GM12878 (cell line): ENCODE measurements at places on chromosomes 7 and 10. TPM values are rescaled to one million over a fixed set of nuclear protein-coding genes. Genes with fewer than 3 reads are reported as not detected.

GRCh38 chr7:115975766-115976165 is 54.8 kb downstream of the TFEC start:
- no peak for DNase-seq

GRCh38 chr7:29102558-29103151 is 43.7 kb downstream of the CPVL start:
- no peak for DNase-seq

DNA sequence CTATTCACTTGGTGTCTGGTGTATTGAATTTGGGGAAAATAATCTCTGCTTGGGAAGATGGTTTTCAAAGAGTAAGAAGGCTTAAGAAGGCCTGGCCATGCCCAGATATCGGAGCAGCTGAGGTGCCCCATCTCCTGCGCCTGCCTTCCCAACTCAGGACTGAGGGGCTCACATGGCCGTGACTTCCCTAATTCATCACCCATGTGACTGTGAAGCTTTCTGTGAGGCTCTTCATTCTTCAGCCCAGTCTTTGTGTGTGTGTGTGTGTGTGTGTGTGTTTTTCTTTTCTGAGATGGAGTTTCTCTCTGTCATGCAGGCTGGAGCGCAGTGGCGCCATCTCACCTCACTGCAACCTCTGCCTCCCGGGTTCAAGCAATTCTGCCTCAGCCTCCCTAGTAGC is 53.2 kb downstream of the PROSER2 start:
- DNase-seq: no peak

DNA sequence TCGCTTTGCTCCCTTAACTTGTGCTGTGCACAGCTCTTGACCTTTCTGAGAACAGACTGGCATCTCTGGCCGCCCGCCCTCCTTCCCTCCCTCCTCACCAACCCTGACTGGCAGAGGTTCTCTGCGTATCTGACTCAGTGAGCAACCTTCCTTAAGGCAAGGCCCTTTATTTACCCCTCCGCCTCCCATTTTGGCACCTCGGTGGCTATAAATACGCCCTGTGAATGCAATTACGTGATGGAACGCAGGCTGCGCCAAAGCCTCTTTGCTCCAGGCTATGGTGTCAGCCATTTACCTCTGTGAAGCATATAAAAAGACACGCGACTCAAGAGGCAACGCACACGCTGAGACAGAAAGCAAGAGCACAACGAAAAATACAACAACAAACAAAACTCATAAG is 764.3 kb downstream of the SUGCT start:
- DNase-seq: no peak

- DNase-seq: no peak
These were observed 35.3 kb upstream of the CYTH3 start for GRCh38 chr7:6307762-6308161.

DNA sequence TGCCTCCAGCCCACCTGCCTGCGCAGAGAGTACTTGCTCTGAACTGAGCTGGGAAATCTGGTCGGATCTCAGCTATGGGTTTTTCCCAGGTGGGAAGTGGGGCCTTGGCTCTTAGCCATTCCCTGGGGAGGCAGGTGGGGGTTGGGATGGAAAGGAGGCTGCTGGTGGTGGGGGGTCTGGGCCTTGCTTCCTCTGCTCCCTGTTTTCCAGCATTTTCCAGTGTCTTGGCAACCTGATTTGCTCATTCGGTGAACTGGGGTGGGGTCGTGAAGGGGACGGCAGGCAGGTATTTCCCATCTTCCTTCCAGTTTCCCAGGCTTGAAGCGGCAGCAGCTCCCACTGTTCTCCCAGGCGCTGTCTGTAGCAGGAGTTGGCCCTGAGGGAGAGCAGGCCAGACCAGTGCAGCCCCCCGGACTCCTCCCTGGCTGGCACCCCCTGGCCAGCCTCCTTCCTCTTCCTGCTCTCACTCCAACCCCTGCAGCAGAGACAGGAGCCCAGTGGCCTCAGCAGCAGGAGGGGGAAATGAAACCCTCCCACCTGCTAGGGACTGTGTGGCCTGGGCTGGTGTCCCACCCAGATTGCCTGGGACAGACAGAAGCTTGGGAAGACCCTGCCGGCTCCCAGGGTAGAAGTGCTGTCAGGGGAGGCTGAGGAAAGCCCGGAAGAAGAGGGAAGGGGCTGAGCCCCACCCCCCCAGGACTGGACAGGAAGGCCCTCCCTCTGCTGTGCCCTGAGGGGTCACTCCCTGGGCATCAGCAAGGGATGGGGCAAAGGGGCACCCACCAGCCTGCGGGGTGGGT is 6.6 kb downstream of the TRIM8 start:
- DNase-seq: no peak

DNA sequence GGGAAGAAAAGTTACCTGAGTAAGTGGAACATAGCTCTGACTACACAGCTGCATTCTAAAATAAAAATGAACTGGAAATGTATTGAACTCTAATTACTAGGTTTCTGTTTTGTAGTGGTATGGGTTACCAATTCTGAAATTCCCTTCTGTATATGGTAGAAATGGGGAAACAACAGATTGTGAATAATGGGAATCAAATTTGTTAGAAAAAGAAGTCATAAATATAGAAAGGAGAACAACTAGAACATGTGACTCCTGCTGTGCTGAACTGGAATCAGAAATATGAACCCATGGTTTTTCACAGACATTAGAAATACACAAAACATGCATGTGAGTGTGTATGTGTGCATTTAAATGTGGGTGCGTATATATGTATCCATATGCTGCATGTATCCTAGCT is 27.0 kb downstream of the MCMBP start:
- no peak for DNase-seq

- no peak for DNase-seq
These were observed 35.0 kb upstream of the GIMAP8 start for GRCh38 chr7:150415161-150416153.

DNA sequence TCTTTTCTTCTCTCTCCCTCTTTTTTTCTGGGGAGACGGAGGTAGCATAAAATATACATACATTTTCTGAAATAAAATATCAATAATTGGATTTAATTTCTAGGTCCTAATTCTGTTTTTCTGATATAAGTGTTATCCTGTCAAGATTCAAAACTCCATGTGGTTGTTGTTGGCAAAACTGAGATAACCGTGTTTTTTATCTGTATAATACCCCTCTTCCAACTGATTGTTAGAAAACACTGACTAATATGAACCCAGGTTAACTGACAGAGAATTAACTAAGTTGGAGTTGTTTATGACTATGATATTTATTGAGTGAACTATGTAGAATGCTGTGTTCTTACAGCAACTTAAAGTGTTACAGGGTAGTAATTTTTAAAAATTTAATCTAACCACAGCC is 236.5 kb upstream of the KAT6B start:
- no peak for DNase-seq

DNA sequence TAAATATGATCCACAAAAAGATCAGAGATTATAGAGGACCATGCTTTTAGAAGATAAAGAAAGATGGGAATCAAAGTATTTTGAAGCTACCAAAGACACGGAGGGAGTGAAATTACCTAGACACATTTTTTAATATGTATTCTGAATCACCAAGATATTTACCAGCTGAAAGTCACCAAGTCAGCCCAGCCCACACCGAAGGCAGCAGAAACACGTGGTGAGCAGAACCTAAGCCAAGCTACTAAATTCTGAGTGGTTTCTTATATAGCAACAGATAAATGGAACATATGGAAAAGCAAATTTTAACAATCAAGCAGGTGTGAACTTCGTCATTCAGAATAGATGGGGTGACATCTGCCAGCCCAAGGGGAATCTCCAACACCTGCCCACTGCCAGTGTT is 134.7 kb upstream of the AKR1E2 start:
- DNase-seq: no peak

- DNase-seq: no peak
These were observed 6.3 kb downstream of the TRPV5 start for GRCh38 chr7:142927085-142927745.

- DNase-seq: no peak
These were observed 4.3 kb upstream of the KCNMA1 start for GRCh38 chr10:77641788-77642397.

GRCh38 chr10:123582084-123582989 is 83.8 kb upstream of the GPR26 start:
- DNase-seq: no peak

DNA sequence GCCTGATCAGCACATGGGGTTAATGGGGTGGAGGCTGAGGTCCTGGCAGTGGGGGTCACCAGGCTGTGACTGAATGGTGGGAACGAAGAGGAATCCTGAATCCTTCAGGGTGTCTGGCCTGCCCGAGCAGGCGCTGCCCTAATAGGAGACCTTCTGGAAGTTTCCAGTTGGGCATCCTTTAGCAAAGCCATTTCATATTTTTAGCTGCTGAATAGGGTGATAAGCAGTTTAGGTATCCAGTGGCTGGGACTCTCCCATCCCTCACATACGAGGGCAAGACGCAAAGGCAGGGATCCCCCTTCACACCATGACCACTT is 159.3 kb downstream of the SH3PXD2A start:
- DNase-seq: no peak

- DNase-seq: no peak
These were observed 106.0 kb upstream of the ZNF32 start for GRCh38 chr10:43754569-43755260.

Gene PLXNA4
- total RNA-seq: 0.03 TPM in 1 of 2 replicates, not detected in the other

Gene ACTL6B
- total RNA-seq: not detected in 2 replicates

Gene FXYD4
- total RNA-seq: not detected in 2 replicates

Gene PTF1A
- not detected in 2 replicates for total RNA-seq

Gene VSTM2A
- not detected in 2 replicates for total RNA-seq

Gene PILRA
- total RNA-seq: 7.0 and 7.5 TPM in 2 replicates

Gene MBL2
- not detected in 2 replicates for total RNA-seq

Gene GDF2
- total RNA-seq: not detected in 2 replicates

Gene SUGCT
- 0.51 and 1.0 TPM in 2 replicates for total RNA-seq

Gene MYOZ1
- total RNA-seq: 0.66 and 0.67 TPM in 2 replicates

Gene UCMA
- not detected in 2 replicates for total RNA-seq

Gene CALCR
- total RNA-seq: not detected in 2 replicates
